ENCODE measurements at places on chromosomes 1 and 21. TPM values are rescaled to one million over a fixed set of nuclear protein-coding genes. Genes with fewer than 3 reads are reported as not detected.

DNA sequence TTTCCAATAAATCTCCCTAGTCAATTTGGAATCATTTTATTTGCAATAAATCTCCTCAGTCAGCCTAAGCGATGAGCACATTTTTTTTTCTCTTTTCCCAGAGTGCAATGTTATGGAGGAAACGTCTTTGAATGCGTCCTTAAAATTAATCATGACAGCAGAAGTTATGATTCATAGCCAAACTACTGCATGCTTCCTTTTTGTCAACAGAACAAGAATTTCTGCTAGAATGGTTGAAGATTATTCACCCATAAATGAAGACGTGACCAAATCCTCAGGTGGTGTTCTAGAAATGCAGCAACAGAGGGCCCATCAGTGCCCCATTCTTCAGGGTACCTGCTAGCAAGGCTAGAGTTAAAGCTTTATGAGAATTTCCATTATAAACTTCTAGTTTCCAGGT lies 407.9 kb upstream of the PKN2 start:
- no peaks in the 10 kb centered on the region for H3K36me3 ChIP-seq
- no peak overlapping the region for H3K27ac ChIP-seq
- H3K27me3 ChIP-seq = no peaks in the 10 kb centered on the region
- DNase-seq = no peak
- no peaks in the 10 kb centered on the region for H3K4me1 ChIP-seq

GRCh38 chr1:204077979-204078696 lies 5.2 kb downstream of the SOX13 start:
- DNase-seq = no peak
- no peak overlapping the region for H3K27ac ChIP-seq
- H3K4me1 ChIP-seq = peaks cover 12% of the 10 kb centered on the region
- H3K4me3 ChIP-seq = no peak overlapping the region

DNA sequence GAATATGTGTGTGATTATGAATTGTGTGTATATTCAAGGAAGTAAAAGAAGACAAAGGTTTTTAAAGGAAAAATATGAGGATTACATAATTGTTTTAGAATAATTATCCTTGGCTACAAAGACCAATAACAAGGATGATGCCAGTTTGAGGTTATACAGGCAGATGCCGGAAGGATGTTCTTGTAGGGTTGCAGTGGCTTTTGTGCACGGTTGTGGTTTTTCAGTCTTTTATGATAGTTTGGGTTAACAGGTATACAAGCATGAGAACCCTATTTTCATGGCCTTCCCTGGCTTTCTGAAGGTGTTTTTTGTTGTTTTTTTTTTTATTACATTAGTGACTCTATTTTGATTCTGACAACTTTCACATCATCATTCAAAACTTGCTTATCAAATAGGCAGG lies 4.9 kb downstream of the CR2 start:
- no peaks in the 10 kb centered on the region for H3K27me3 ChIP-seq
- no peak overlapping the region for H3K27ac ChIP-seq
- no peak for DNase-seq
- no peaks in the 10 kb centered on the region for H3K36me3 ChIP-seq
- peaks cover 62% of the 10 kb centered on the region for H3K4me1 ChIP-seq

The NFIA gene
- 6.1 TPM for total RNA-seq

The ILDR2 gene
- 4.4 TPM for total RNA-seq

GRCh38 chr1:32335790-32336590 lies at the start of gene MARCKSL1:
TSS of gene MARCKSL1 (minus strand) at chr1:32336233. CDS start at chr1:32336033, 200 bp downstream.
- H3K27me3 ChIP-seq = no peaks in the 10 kb centered on the region
- H3K36me3 ChIP-seq = peaks cover 9% of the 10 kb centered on the region
- DNase-seq = peak; percentile 89
- peak within 1 kb of the TSS; percentile 40 for H3K27ac ChIP-seq

GRCh38 chr1:54311506-54311905 lies 94.7 kb downstream of the SSBP3 start:
- no peak overlapping the region for H3K27ac ChIP-seq
- no peaks in the 10 kb centered on the region for H3K36me3 ChIP-seq

DNA sequence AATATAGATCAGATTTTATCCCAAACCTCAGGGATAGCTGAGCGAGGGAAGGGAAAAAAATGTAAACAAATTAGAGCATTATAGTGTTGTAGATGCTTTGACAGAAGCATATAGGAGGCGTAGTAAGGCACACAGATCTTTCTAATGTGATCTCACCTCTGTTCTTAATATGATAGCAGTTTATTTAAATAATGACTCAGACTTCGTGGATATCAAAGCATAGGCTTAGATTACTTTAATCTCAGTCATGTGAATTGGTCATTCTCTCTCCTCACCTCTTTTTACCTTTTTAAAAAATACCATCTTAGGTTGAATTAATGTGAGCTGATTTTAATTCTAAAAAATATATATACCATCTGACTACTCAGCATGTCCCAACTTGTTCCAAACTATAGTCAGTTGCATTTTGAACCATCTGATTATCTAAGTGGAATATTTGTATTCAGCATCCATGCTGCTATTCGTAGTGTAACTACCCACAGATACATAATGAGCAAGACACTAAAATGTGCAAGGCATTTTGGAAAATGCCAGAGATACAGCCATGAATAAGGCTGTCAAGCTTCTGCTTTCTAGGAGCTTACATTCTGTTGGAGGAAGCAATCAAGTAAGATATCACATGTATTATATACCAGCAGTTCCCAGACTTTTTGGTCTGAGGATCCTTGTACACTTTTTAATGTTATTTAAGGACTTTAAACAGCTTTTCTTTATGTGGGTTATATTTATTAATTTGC lies 76.7 kb downstream of the OSBPL9 start:
- no peak overlapping the region for H3K27ac ChIP-seq
- no peak overlapping the region for H3K4me3 ChIP-seq
- no peaks in the 10 kb centered on the region for H3K36me3 ChIP-seq
- no peak for DNase-seq

The PADI1 gene
- not detected for total RNA-seq

GRCh38 chr1:116242741-116243140 lies 130.3 kb upstream of the ATP1A1 start:
- H3K4me1 ChIP-seq = no peaks in the 10 kb centered on the region
- no peak overlapping the region for H3K27ac ChIP-seq
- no peak overlapping the region for H3K4me3 ChIP-seq

The PRAMEF1 gene
- not detected for total RNA-seq

The ARHGAP30 gene
- total RNA-seq = 147 TPM

GRCh38 chr1:71687376-71687775 lies 595.0 kb downstream of the NEGR1 start:
- no peaks in the 10 kb centered on the region for H3K27me3 ChIP-seq
- H3K27ac ChIP-seq = no peak overlapping the region
- no peak overlapping the region for H3K4me3 ChIP-seq
- H3K4me1 ChIP-seq = no peaks in the 10 kb centered on the region

Measured in CD8-positive, alpha-beta memory T cell (primary cell).